ENCODE measurements at places on chromosomes 5 and 9.

- DNase-seq, result no peak
Measured at GRCh38 chr9:73095425-73095824, 56.2 kb upstream of the ANXA1 start.

DNA sequence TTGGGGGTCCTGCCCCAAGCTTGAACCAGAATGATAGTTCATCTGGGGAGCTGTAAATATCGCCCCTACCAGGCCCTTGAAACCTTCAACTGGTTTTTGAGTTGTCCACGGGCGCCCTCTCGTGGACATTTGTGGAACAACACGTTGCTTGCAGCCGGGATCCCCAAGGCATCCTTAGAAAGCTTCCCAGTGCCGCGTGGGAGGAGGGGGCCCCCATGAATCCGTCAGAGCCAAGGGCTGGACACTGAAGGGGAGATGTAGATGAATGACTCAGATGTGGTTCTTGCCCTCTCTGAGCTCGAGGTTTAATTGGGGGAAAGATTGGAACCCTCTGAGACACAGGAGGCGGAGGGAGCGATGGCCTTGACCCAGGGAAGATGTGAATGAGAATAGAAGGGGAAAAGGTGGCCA is 31.8 kb upstream of the ORM1 start:
- peak; percentile 44 for DNase-seq

DNA sequence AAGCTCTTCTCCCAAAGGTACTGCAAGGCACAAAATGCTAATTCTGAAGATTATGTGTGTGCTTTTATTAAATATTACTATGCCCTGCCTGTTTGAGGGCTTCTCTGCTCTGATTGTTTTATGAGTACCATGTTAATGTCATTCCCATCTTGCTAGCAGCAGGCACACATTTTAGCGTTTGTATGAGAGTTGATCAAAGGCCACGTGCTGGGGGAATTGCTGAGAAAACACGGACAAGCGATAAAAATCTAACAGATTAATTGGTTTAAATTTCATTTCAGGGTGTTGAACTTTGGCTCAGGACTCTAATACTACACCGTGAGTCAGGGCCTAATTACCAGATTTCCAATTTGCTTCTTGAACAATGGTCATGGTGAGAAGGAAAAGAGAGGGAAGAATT is 298.4 kb downstream of the EBF1 start:
- no peak for DNase-seq

GRCh38 chr5:102314328-102314727 is 18.2 kb upstream of the SLCO4C1 start:
- no peak for DNase-seq

DNA sequence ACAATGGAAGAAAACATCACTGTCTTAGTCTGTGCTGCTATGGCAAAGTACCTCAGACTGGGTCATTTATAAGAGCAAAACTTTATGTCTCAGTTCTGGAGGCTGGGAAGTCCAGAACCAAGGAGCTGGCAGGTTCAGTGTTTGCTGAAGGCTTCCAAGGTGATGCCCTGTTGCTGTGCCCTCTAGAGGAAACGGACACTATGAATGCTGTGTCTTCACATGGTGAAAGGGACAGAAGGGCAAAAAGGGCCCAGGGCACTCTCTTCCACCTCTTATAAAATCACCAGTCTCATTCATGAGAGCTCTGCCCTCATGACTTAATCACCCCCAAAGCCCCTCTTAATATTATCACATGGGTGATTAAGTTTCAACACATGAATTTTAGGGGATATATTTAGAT is 143.5 kb downstream of the FANCC start:
- DNase-seq, result no peak

DNA sequence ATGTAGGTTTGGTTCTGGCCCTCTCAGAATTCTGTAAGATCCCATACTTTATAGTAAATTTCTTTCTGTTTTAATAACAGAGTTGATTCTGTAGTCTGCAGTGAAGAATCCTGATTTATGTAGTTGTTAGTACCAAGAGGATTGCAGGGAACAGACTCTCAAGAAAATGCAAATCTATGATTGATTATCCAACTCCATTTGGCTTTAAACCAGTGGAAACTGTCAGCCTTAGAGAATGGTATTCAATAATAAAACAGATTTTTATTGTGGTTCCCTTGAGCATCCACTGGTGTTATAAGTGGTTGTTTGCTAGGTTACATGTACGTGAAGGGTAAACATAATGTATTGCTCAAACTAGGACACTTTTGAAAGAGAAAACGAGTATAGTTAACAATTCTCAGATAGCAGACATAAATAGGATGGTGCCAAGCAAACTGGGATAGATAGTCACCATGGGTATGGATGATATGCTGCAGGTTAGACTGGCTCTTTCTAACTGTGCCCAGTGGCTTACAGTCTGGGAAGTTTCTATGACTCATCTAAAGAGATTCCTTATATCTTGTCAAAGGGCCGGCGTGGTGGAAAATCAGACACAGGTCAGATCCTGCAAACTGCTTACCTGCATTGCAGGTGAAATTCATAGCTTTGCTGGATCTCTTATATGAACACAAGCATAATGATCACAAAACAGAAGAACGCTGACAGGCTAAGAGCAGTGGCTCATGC is 41.7 kb upstream of the RPS23 start:
- no peak for DNase-seq

DNA sequence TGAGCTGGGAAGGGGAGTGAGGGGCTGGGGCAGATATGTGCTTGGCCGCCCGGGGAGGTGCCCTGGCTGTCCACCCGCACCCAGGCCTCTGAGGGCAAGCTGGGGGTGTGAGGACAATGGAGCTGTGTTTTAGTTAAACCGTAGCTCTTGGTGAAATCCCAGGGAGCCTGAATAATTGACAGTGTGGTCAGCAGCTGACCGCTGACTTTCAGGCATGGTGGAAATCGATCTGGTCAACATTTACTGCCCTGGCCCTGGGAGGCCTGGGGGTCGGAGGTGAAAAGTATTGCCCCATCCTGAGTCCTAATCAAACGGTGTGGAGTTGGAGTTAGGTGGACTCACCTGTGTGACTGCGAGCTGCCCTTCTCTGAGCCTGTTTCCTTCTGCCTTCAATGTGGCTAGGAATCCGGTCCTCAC is 31.2 kb upstream of the CRB2 start:
- DNase-seq, result no peak

- DNase-seq, result no peak
Measured at GRCh38 chr9:131282688-131283422, 6.5 kb upstream of the FAM78A start.

DNA sequence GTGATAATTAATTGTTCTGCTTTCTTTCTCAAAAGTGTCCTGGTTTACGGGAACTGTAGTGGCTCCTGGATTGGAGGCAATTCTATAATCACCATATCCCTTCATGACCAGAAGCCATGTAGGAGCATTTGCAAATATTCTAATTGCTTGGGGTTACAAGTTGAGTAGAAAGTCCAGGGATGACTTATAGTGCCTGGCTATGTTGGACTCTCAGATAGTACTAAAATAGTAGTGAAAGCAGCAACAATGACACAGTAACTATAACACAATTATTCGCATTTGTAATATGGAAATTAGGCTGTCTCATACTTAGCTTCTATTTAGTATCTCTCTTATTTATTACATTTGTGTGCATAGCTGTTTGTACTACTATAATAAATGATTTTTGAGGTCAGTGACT is 712.5 kb upstream of the GRAMD2B start:
- DNase-seq, result no peak

DNA sequence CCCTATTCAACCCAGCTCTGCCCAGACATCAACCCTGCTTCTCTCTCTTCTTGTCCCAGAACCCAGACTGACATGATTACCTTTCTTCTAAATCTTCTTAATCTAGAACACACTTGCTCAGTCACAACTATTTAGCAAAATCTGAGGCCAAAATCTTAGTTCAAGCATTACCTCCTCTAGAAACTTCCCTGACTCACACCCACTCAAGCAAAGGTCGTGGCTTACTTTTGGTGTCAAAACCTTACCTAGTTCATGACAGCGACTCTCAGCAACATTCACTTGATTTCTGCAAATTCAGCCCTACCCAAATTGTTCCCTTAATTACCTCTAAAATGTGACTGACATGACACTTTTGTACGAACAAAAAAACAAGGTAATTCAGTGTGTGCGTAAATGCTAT is 130.2 kb downstream of the TLE1 start:
- no peak for DNase-seq

DNA sequence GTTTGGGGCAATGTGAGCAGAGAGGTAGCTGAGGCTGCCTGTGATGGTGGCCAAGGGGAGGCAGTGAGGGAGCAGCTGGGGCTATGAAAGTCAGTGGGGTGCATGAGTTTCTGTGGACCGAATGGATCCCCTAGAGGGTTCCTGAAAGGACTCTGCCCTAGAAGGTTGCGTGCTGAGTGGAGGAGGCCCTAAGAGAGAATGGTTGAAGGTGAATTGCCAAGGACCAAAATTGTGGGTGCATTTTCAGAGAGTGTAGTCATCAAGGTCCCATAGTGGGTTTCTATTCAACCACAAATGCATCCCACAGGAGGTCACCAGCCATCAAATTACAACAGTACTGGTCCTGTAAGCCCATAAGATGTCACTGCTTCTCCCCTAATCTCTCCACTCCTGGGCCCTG is 298.3 kb downstream of the CDK5RAP2 start:
- no peak for DNase-seq

DNA sequence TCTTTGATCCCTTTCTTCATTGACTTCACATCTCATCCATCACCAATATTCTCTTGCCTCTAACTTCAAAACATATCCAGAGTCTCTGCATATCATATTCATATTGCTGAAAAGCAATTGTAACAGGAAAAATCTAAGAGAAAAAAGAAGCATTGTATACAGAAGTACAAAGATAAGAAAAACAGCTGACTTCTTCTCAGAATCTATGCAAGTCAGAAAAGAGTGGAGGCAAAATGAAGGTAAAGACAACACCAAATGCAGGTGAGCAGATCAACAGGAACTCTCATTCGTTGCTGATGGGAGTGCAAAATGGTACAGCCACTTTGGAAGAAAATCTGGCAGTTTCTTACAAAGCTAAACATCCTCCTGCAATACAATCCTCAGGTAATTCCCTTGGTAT is 155.6 kb downstream of the PHF2 start:
- DNase-seq, result no peak

DNA sequence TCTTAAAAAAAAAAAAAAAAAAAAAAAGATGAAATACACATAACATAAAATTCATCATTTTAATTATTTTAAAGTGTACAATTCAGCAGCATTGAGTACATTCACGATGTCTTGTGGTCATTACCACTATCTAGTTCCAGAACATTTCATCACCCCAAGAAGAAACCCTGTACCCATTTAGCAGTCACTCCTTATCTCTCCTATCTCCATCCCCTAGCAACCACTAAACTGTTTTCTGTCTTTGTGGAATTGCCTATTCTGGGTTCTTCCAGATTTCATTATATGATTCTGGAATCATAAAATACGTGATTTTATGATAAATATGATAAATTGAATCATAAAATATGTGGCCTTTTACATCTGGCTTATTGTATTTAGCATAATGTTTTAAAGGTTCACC is 8.9 kb upstream of the HMCN2 start:
- DNase-seq, result no peak

GRCh38 chr5:135221187-135221473 is 177.9 kb downstream of the MACROH2A1 start:
- peak; percentile 53 for DNase-seq

Measured in SW480 (cell line).